ENCODE measurements at places on chromosomes 11 and 22.

- no peak for DNase-seq
These were observed 18.1 kb upstream of the BDNF start for GRCh38 chr11:27718346-27718862.

DNA sequence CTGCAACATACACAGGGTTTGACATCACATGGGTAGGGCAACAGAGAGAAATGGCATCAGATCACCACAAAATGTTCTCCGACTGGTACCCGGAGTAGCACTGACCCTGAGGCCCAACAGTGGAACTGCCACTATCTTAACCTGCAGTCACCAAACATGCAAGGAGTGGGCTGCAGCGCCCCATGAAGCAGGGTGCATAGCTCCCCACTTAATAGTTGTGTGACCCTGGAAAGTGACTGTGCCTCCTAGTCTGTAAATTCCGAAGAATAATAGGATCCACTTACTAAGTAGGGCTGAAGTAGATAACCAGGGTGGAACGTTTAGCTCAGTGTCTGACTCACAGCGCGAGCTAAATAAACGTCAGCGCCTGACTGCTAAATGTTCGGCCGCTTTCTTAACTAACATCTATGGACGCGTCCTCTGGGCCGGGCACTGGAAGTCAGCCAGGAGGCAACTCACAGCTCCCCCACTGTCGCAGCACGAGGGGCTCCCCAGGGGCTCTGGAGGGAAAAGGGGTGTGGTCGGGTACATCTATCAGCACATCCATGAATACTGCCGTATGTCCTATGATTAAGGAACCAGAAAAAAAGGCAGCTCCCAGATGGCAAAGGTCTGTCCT, 777 bp downstream of the LTO1 start:
- DNase-seq, result no peak

GRCh38 chr11:69327741-69328191, 33.8 kb downstream of the MYEOV start:
- DNase-seq, result no peak

GRCh38 chr22:30705710-30706651, 11.3 kb downstream of the OSBP2 start:
- no peak for DNase-seq

DNA sequence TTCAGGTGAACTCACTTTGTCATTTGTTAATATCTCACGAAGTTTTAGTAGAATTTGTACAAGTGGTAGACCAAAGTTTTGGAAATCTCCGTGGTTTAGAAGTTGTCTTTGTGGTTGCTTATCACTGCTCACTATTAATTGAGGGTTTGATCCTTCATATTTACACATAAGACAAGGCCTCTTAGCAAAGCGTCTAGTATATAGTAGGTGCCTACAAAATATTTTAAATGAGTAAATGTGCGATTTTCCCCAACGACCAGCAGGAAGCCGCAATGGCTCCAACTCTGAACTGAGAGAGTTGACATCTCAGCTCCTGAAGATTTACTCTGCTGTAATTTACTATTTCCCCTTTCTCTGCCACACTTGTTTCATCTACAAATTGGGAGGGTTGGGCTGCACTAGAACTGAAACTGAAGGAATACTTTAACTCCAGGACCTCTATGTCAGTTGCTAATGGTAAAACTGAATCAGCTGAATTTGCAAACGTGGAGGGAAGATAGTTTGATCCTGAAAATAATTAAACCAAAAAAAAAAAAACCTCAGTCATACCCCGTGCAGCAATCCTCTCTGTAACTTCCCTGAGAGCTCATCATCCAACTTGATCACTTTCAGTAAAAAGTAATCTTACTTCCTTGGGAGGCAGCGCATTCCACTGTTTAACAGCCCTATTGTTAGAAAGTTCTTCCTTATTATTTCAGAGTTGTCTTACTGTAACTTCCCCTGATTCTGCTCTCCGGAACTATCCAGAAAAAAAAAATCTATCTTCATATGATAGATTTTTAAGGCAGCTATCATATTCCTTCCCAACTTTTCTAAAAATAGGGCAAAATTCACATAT, 1.3 kb upstream of the SBF2 start:
- DNase-seq, result no peak

DNA sequence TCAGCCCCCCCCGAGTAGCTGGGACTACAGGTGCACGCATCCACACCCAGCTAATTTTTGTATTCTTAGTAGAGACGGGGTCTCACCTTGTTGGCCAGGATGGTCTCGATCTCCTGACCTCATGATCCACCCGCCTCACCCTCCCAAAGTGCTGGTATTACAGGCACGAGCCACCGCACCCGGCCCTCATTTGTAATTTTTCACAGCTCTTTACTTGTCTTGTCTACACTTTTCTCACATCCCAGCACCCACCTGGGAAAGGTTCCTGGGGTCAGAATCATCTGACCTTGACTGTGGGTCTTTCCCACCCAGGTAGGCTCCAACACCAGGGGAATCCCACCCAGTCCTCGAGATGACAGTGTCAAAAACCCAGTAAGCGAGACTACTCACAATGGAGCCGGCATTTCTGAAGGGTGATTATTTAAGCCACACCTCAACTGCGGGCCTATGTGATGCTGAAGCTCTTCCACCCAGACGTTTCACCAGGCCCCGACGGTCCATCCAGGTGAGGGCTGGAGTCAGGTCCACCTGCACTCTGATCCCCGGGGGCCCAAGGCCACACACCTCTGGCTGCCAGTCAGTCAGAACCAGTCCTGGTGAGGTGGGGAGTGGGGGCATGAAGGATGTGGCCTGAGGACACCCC, 23.4 kb downstream of the CELSR1 start:
- no peak for DNase-seq

DNA sequence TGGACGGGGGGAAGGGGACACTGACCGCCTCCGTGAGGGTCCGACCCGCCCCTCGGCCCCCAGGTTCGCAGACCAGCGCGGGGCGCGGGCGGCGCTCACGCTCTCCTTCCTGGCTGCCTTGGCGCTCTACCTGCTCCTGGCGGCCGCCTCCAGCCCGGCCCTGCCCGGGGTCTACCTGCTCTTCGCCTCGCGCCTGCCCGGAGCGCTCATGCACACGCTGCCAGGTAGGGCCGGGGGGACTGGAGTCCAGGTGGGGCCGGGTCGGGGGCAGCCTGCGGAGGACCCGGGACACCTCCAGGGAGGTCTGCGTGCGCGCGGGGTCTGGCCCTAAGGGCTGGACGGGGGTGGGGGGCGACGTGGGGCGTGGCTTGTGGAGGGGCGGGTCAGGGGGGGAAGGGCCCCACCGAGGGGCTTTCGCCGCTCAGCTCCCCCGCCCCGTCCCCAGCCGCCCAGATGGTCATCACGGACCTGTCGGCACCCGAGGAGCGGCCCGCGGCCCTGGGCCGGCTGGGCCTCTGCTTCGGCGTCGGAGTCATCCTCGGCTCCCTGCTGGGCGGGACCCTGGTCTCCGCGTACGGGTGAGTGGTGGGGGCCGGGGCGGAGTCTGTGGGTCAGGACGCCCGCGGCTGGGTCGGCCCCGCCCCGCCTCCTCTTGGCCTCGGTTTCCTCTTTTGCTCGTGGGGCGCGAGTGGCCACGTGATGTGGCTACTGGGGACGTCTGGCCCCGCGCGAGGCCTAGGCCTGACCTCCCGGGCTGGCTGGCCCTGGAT, 19.9 kb downstream of the PHLDA2 start:
- DNase-seq, result no peak

DNA sequence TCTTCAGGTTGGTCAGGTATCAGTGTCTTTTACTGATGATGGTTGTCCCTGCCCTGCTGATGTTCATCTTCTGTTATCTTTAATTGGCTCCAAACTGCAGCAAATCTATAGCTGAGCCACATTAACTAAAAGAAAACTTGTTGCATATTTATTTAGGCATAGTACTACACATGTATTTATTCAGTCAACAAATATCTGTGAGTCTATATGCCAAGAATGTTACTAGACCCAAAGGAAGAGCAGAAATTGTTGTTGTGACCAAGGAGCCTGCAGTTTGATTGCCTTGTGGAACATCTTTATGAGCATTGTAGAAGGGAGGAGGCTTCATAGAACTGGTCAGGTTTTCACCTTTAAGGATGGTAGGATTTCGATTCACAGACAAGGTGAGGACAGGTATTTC, 10.1 kb downstream of the BMAL1 start:
- no peak for DNase-seq

DNA sequence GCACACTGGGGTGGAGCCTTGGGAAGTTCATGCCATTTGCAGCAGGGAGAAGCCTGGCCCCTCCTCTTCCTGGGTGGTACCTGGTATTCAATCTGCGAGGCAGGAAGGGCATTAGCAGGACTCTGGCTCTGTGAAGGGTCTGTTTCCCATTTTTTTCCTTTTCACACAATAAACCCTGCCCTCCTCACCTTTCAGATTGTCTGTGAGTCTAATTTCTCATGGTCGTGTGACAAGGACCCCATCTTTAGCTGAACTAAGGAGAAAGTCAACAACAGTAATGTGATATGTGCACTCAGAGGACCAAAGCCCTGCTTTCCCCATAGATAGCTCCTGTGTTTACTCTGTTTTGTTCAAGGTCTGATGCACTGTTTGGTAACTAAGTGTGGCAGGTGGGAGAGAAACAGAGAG, 26.6 kb upstream of the CASP4 start:
- DNase-seq, result no peak

DNA sequence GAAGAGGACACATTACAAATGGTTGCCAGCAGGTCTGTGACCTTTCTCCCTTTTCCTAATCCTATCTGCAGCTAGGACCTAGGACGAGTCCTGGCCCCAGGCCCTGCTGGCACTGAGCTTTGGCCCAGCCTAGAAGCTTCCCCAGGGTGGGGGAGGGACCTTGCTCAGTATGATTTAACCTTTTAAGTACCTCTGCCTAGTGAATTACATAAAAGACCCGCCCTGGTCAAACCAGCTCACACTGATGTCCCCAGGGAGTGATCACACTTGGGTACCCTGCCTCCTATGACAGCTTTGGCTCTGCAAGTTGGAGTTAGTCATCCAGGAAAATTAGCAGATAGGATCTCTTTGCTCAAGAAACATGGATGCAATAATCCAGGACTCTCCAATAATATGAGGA, 21.9 kb downstream of the ASCC2 start:
- DNase-seq, result no peak

- DNase-seq, result no peak
These were observed 9.7 kb downstream of the MAML2 start for GRCh38 chr11:96333191-96333719.
